Stomach (tissue), 19 donors: ENCODE measurements at places on chromosomes 4 and X. TPM values are rescaled to one million over a fixed set of nuclear protein-coding genes. Genes with fewer than 3 reads are reported as not detected.

DNA sequence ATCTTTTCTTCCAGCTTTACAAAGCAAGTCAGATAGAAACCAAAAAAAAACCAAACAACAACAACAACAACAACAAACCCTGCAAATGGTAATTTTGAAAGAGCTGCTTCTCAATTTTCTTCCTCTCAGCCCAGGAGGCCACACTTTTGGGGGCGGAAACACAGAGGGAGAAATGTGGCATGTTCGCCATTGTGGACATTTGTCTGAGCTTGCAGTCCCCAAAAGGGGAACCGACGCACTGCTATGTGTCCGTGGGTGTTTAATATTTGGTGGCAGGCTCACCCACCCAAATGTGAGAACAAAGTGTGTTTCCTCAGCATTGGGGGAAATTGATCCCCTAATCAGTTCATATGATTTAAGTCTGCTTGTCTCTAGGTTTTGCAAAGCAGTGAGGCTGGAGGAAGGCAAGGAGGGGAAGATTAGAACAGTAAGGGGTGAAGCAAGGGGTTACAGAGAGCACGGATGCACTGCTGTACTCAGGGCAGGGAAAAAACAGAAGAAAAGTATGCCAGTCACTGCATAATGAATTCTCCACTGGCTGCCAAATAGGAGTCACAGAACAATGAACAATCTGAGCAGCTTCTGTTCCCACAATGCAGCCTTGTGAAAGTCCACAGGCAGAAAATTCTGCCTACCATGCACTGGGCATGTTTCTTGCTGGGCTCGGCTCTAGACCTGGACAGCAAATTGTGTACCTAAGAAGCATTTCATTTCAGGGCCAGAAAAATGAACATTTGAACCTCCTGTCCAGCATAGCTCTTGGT lies 74.7 kb upstream of the GPM6B start:
- no peak for DNase-seq

- peak; percentile 38 for DNase-seq
These were observed 346.4 kb downstream of the PTTG2 start for GRCh38 chr4:38306482-38307071.

GRCh38 chr4:159420162-159421057 lies 317.5 kb downstream of the RAPGEF2 start:
- DNase-seq = no peak

- DNase-seq = no peak
These were observed 913.3 kb downstream of the PDHA2 start for GRCh38 chr4:96753216-96753615.

DNA sequence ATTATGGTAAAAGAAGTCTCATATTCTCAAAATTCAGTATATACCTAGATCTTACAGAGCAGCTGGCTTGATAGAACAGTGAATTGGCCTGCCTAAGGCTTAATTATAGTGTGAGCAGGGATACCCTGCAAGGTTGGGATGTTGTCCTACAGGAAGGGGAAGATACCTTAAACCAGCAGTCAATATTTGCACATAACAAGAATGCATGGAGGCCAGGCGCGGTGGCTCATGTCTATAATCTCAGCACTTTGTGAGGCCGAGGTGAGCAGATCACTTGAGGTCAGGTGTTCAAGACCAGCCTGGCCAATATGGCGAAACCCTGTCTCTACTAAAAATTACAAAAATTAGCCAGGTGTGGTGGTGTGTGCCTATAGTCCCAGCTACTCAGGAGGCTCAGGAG lies 58.7 kb upstream of the ABCG2 start:
- no peak for DNase-seq

GRCh38 chr4:8380511-8381415 lies 59.8 kb downstream of the ACOX3 start:
- DNase-seq = no peak

GRCh38 chr4:28279249-28279648 lies 1418.6 kb downstream of the STIM2 start:
- DNase-seq = no peak

DNA sequence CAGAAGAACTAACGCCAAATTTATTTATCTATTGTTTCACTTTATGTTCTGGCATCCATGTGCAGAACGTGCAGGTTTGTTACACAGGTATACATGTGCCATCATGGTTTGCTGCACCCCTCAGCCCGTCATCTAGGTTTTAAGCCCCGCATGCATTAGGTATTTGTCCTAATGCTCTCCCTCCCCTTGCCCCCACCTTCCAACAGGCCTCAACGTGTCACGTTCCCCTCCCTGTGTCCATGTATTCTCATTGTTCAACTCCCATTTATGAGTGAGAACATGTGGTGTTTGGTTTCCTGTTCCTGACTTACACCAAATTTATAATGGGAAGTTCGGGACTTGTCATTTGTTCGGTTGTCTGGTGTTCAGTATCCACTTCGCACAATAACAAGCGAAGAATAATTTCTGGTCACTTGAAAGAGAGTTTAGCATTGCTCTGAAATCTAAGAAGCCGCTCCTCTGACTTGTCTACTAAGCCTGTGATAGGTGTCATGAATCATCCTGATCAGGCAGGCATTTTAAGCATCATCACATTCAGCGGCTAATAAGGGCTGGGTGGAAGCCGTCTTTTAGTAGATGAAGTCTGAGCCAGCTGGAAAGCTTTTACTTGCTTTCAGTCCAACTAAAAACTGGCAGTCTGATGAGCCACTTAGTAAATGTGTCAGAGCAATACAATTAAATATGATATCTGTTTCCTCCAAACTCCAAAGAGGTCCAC lies 1065.7 kb upstream of the PABPC4L start:
- DNase-seq = peak; percentile 50

DNA sequence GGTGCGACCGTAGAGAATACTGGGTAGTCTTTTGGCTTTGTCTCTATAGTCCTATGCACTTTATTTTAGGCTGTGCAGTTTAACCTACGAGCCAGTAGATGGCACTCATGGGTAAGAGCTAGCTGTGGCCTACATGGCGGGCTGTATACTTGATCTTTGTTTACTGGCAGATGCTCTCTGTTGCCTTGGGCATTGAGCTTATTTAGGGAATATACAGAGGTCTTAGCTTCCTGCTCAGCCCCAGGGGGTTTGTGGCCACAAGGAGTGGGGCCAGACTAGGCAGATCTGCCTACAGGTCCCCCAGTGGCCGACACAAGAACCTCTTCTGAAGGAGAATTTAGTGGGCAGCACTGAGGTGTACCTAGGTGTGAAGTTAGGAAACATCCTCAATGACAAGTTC lies 227.6 kb upstream of the HDX start:
- DNase-seq = peak; percentile 64

DNA sequence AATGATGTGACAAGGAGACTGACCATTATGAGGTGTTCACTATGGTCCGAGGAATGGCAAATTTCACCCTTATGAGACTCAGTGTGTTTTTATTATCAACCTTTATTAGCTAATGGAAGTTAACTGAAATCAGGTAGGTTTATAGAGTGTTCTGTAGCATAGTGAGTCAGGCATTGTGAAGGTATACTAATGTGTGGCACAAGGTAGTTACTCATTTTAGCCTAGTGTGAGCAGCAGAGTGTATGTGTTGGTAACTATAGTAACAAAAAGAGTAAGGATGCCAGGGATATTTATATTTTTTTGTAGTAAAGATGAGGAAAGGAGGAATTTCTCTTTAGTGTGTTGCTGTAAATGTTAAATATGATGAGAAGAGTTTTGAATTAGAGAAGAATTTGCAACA lies 12.0 kb downstream of the PDLIM5 start:
- no peak for DNase-seq

DNA sequence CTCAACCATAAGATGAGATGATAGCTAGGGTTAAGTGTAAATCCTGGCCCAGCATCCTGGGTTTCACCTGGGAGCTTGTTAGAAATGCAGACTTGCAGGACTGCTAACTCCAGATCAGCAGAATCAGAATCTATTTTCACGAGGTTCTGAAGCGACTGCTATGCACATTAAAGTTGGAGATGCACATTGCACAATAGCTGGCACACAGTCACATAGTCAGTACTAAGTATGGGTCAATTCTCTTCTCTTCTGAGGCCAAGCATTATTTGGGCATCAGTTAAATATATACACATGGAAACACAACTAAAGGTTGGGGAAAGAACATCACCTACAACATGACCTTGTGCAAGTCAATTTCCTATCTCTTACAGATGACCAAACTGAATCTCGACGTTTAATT lies 155.1 kb upstream of the FGF13 start:
- DNase-seq = no peak

DNA sequence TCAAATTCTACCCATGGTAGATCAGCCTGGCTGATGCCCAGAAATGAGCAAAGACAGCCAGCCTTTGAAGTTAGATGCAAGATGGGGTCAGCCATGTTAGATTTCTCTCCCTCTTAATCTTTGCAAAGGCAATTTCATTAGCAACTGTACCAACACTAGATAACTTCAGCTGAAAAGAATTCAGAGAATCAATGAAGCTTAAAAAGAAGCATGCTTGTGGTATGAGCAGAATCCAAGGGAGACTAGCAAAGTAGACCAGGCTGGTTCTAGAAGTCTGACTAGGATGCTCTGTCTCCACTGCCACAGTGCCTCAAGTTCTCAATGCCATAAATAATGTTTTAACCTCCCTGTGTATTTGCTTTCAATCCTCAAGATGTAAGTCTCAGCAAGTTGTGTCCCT lies 247.3 kb downstream of the SLC7A11 start:
- DNase-seq = no peak

DNA sequence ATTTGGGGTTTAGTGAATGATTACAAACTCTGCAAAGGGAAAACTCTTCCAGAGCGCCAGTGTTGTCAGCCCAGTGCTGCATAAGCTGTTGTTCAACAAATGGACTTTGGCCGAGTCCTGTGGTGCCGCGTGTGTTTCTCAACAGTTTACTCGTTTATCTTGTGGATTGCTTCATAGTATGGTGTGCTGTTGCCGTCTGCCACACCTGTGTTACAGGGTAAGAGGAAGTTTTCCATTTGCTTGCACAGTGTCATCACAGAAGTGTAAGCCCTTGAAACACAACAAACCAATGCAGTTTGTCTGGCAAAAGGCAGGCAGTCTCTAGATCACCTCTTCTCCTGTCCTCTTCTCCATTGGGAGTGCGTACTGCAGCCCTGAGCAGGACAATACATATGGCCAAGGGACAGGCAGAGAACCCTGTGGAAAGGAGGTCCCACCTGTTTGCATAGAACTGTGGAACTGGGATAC lies 66.3 kb downstream of the DCUN1D4 start:
- DNase-seq = peak; percentile 91

REELD1 gene
- not detected for total RNA-seq

IL2 gene
- total RNA-seq = 1.5 TPM

FGD1 gene
- 2.4 TPM for total RNA-seq
